ENCODE measurements at places on chromosomes 16 and 17.

- no peak for DNase-seq
These were observed 6.8 kb upstream of the EZH1 start for GRCh38 chr17:42751628-42752027.

GRCh38 chr17:28204751-28205150 lies 114.2 kb upstream of the TMEM97 start:
- no peak for DNase-seq

GRCh38 chr16:55542459-55543082 lies 23.9 kb upstream of the CAPNS2 start:
- no peak for DNase-seq

DNA sequence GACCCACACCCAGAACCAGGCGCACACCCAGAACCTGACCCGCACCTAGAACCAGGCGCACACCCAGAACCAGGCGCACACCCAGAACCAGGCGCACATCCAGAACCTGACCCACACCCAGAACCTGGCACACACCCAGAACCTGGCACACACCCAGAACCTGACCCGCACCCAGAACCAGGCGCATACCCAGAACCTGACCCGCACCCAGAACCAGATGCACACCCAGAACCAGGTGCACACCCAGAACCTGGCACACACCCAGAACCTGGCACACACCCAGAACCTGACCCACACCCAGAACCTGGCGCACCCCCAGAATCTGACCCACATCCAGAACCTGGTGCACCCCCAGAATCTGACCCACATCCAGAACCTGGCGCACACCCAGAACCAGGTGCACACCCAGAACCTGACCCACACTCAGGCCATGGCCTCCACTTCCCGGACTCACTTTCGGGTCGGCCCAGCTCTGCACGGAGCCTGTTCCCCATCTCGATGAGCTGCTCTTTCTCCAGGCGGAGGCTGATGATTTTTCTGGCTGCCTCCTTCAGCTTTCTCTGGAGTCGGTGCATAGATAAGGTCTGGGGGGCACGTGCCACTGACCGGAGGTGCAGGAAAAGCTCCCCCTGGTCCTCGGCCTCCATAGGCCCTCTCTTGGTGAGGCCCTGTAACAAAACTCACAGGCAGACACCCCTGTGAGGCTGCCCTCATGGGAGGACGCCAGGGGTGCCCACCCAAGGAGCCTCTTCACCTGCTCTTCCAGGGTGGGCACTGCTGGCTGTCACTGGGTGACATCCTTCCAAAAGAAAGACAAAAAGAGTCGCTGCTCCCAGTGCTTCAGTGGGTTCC lies 53.3 kb upstream of the FASN start:
- DNase-seq = no peak

GRCh38 chr16:9499941-9500593 lies 408.6 kb downstream of the HAPSTR1 start:
- DNase-seq = no peak

- DNase-seq = peak; percentile 33
These were observed 1.3 kb upstream of the KCTD13 start for GRCh38 chr16:29927070-29927905.

- no peak for DNase-seq
These were observed 723.1 kb downstream of the CDH11 start for GRCh38 chr16:64398793-64399192.

- no peak for DNase-seq
These were observed 744 bp upstream of the METRNL start for GRCh38 chr17:83078378-83079351.

DNA sequence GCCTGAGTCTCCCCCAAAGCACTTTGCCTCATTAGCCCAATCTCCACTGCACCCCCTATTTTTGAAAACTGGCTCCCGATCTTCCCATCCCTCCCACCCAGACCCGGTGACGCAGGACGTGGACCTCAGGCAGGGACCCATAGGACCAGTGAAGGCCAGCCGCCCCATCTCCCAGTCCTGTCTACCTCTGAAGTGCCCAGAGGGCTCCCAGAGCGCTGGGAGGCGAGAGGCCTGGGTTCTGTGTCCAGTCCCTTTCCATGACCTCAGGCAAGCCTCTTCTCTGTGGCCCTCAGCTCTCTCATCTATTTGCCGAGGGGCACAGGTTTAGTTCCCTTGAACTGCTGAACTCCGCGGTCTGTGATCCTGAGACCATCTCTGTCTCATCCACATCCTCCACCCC lies 714 bp downstream of the TNS4 start:
- no peak for DNase-seq

DNA sequence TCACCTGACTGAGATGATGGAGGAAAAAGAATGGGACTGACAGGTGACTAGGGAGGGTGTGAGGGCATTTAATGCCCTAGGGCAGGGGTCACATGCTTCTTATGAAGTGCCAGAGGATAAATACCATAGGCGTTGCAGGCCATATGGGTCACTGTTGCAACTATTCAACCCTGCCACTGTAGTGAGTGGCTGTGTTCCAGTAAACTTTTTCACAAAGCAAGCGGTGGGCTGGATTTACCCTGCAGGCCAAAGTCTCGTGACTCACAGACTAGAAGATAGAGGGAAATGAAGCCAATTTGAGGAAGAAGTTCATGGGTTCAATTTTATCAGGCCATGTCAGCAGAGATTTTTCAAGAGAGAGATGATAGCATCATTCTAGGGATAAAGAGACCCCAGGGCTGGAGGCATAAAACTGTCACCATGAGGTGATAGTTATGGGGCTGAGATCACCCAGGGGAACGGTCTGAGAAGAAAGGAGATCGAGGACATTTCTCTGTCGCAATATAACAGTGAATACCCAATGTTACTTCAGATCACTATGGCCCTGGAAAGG lies 8.6 kb downstream of the ARHGAP17 start:
- DNase-seq = no peak

DNA sequence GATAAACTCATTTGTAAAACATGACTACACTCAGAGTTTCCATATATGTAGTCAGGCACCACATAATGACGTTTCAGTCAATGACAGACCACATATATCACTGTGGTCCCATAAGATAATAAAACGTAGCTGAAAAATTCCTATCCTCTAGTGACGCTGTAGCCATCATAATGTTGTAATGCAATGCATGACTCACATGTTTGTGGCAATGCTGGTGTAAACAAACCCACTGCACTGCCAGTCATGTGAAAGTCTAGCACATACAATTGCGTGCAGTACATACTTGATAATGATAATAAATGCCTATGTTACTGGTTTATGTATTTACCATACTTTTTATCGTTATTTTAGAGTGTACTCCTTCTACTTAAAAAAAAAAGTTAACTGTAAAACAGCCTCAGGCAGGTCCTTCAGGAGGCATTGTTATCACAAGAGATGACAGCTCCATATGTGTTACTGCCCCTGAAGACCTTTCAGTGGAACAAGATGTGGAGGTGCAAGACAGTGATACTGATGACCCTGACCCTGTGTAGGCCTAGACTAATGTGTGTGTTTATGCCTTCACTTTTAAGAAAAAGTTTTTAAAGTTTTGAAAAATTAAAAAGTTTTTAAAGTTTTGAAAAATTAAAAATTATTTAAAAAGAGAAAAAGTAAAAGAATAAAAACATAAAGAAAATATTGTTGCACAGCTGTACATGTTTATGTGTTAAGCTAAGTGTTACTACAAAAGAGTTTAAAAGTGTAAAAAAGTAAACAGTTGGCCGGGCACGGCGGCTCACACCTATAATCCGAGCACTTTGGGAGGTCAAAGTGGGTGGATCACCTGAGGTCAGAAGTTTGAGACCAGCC lies 9.0 kb downstream of the STAT5B start:
- no peak for DNase-seq

GRCh38 chr16:5328546-5328945 lies 231.0 kb upstream of the EEF2KMT start:
- DNase-seq = no peak

- DNase-seq = no peak
These were observed 17.6 kb downstream of the SPAG9 start for GRCh38 chr17:51103050-51103449.

DNA sequence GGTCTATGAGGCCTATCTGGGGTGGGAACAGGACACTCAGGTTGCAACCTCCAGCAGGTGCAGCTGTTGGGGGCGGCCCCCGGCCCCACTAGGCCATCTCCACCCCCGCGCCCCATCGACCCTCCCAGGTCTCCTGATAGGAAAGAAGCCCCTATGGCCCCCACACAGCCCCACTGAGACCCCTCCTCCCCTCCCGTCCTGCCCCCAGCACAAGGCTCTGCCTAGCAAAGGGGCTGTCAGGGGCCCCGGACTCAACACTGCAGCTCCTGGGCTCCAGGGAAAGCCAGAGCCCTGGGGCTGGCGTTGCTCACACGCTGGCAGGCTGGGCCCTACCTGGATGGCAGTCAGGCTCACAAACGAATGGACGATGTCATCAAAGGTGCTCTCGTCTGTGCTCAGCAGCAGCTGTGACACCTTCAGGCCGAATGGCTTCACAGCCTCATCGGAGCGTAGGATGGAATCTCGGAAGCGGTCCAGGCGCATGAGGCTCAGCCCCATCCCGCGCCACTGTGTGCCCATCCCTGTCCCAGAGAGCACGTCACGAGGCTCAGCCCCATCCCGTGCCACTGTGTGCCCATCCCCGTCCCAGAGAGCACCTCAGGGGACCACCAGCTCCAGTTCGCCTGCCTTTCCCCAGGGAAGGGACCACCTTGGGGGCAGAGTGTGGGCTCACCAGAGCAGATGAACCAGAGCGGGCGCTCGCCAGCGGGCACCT lies 7.3 kb downstream of the FASN start:
- no peak for DNase-seq

DNA sequence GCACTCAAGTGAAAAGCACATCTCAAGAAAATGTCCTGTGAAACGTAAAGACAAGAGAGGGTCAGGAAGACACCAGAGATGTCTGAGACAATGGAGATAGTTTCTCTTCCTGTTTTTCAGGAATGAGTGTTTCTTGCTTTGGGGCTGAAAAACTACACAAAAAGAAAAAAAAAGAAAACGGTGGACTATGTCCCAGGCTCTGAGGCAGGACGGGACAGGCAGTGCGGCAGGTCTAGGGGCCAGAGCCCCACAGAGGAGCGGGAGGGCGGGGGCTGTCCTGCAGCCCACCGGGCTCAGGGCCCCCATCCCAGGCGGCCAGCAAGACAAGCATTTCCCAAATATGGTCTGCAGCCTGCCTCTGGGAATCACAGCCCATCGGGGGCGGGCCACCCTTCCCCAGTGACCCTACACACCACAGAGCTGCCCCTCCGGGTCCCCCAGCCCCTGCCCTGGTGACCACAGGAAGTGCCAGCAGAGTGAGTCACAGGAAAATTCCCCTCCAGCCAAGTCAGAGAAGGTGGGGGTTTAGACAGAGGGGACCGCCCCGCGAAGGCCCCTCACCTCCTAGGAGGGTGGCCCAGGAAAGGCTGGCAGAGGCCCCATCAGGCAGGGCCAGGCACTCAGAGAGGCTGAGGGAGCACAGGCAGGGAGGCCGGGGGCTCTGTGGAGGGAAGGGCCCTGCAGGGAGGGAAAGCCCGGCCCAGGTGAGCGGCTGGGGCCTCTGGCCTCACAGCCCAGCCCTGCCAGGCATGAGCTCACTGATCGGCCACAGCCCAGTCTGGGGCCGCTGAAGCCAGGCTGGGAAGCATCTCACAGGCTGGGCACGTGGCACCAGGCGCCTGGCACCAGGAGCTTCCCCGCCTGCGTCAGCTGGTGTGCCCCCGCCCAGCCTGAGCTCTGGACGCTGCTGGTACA lies 6.3 kb downstream of the BCAR1 start:
- DNase-seq = peak; percentile 93

DNA sequence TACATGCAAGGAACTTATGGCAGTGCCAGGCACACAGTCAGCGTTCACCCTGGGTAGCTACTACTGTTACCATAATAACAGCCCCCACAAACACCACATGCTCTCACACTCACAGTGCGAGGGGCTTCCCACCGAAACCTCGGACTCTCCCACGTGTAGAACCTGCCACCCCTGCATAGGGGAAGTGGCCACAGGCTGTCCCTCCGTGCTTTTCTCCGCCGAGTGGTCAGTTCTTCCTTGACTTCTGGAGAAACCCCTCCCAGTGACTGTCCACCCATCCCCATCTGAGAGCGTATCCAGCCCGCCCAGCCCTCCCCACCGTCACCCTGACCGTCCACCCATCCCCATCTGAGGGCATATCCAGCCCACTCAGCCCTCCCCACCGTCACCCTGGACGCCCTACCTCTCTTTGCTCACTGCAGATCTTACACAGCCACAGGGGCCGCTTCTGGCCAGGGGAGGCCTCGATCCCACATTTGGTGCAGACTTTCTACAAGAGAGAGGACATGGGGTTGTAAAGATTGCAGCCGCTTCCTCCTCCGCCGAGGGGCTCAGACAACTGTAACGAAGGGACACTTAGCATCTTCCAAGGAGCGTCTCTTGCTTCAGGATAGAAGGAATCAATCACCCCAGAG lies 71.1 kb downstream of the RPH3AL start:
- DNase-seq = no peak

GRCh38 chr16:58462997-58463941 lies 36.7 kb upstream of the NDRG4 start:
- DNase-seq = no peak

DNA sequence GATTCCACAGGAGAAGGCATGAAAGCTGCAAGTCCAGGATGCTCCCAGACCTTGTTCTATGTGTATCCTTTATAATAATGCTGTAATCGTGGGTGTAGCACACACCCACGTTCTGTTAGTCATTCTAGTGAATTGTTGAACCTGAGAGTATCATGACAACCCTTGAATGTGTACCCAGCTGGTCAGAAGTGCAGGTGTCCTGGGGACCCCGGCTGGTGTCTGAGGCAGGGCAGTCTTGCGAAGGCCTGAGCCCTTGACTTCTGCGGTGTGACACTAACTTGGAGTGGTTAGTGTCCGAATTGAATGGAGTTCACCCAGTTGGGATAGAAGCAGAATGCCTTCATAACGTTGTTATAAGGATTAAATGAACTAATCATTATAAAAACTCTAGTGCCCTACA lies 218.0 kb upstream of the TNRC6C start:
- DNase-seq = no peak

DNA sequence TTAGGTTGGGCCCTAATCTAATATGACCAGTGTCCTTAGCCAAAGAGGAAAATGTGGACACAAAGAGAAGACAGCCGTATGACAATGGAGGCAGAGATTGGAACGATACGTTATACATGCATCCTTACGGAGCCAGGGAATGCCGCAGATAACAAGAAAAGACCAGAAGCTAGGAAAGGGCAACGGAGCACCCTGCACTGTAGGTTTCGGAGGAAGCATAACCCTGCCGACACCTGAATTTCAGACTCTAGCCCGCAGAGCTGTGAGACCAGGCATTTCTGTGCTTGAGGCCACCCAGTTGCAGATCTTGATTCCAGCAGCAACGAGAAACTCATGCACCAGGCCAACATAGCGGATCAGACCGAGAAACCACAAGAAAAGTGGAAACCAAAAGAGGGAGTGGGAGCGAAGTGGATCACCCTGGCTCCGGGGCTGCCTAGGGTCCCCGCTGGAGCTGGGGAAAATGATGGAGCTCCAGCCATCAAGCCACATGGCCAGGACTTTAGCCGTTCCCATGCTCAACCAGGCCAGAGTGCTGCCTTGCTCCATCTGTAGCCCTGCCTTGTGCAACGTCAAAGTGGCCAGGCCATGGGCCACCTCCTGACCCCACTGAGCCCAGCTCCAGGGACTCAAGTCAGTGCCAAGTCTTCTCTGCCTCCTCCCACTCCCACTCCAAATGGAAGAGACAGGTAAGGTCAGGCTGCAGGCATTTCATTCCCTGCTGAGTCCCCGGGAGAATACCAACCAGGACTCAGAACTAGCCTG lies 51.7 kb upstream of the RPL38 start:
- DNase-seq = no peak

- no peak for DNase-seq
These were observed 1.9 kb upstream of the MLLT6 start for GRCh38 chr17:38702916-38703741.
